ENCODE measurements at places on chromosomes 6 and 20.
A peak's percentile ranks its signal among the peaks of the same experiment; 100 is the strongest.

- no peak for DNase-seq
Observed at GRCh38 chr6:140382355-140382754, 1007.9 kb upstream of the CITED2 start.

GRCh38 chr20:36235892-36236785 is at the start of gene AAR2:
AAR2 (plus strand) TSS chr20:36236478; CDS start chr20:36239869, 3,391 bp downstream.
- peak; percentile 54 for DNase-seq

DNA sequence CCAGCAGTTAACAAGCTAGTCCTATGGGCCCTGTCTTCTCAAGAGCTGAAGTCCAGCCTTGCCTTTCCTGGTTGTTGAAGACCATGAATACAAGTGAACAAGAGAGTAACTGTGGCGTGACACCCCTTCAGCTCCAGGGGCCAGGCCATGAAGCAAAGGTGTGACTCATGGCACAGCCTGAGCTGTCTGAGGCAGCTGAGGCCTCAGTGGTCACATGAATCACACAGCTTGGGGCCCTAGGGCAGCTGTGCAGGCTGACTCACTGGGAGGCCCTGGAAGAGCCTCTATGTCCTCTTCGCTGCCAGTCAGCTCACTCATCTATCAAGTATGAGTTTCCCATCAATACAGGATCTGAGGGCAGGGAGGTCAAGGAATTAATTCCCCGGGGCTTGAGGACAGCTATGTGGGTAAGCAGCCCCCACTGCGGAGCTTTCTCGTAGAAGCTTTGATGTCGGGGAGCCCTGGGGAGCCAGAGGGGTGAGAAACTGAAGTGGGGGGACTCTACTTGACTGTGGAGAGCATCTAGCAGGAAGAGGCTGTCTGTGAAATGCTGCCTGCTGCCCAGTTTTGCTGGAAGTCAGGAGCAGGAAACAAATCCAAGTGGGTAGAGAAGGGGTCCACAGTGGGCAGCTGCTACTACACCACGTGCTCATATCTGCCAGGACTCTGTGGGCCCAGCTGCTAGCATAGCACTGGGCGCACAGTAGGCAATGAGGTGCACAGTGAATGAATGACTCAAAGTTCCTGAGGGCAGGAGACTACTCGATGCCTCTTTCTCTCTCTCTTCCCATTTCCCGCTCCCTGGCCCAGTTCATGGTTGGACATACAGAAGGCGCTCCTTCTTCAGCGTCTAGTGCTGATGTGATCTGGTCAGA is 13.7 kb upstream of the FAM83C start:
- DNase-seq: no peak

DNA sequence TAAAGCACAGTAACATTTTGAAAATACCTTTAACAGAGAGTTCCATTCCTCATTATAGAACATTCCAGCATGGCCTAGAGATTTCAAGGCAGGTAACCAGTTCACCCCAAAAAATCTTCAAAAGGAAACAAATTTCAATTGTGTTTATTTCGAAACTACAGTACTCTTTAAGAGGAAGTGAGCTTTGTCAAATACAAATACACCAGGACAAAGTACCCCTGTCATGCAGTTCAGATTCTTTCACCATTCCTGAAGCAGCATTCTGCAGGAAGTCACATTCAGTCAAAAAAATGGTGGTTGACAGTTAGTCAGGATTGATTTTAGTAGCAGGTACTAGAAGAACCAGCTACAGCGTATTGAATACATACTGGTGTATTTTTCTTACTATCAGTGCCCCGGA is 89.6 kb upstream of the RIN2 start:
- no peak for DNase-seq

DNA sequence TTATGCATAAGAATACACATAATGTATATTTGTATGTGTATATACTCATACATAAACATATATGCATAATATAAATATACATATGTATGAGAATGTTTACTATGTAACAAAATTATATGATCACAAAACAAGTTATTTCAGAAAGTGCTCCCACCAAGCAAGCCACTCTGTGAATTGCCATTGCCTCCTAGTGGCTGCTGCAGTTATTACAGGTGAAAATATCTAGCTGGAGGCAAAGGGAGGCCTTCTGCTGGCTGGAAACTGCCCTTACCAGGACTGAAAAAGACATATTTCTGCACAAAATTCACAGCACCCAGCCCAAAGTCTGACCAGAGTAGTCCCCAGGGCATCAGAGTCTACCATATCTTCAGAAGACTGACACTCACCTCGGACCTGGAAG is 14.4 kb upstream of the ADAM33 start:
- DNase-seq: no peak

GRCh38 chr20:22794200-22794599 is 209.8 kb upstream of the FOXA2 start:
- DNase-seq: no peak

- DNase-seq: peak; percentile 97
Observed at GRCh38 chr20:53915446-53916172, 154.8 kb downstream of the BCAS1 start.

- no peak for DNase-seq
Observed at GRCh38 chr20:20614391-20614790, 98.1 kb downstream of the RALGAPA2 start.

DNA sequence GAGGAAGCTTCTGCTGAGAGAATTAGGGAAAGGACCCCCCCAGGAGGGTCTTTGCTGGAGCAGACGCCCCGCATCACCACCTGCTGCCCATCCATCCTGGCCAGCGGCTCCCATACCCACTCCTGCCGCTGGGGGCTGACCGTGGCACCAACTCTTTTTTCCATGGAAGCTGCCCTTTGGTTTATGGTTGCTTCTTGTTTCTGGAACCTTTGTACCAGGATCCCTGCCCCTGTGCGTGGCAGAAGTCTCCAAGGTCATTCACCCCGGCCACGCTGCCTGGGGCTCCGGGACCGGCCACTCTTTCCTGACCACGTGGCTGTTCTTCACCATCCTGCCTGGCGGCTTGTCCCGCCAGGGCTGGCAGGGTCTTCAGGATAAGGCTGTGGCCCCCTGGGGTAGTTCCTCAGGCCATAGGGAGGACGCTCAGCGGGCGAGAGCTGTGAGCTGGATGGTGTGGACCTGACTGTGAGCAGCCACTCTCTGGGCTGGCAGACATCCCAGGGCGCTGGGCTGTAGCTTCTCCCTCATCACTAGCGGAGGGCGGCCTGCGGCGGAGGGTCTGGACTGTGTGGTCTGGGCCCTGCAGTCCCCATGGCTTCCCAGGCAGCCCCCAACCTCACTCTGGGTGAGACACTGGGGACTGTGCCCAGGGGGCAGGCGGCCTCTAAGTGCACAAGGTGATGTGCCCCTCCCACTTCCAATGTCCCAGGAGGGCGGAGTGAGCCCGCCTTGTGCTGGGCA is 22.8 kb upstream of the RBBP8NL start:
- DNase-seq: no peak

DNA sequence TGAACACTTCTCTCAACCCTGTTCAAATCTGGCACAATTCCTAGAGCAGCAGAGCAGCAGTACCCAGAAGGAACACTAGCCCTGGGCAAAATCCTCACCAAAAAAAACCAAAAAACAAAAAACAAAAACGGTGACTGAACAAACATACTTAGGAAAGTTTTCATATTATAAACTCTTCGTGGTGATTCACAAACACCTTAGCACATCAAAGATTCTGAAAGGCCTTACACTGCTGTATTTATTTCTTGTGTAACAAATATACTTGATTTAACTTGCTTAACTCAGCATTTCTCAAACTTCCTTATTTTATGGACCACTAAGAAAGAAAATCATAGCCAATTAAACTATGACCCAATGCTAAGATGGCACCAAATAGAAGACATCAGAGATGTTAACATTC is 57.8 kb upstream of the RREB1 start:
- no peak for DNase-seq

GRCh38 chr20:19889011-19889953 is 127.9 kb upstream of the NAA20 start:
- no peak for DNase-seq

GRCh38 chr20:48002517-48002970 is 217.3 kb upstream of the SULF2 start:
- DNase-seq: no peak

GRCh38 chr6:168441434-168442391 is 729 bp downstream of the SMOC2 start:
- DNase-seq: no peak

- no peak for DNase-seq
Observed at GRCh38 chr6:14058029-14058695, 59.4 kb upstream of the CD83 start.

DNA sequence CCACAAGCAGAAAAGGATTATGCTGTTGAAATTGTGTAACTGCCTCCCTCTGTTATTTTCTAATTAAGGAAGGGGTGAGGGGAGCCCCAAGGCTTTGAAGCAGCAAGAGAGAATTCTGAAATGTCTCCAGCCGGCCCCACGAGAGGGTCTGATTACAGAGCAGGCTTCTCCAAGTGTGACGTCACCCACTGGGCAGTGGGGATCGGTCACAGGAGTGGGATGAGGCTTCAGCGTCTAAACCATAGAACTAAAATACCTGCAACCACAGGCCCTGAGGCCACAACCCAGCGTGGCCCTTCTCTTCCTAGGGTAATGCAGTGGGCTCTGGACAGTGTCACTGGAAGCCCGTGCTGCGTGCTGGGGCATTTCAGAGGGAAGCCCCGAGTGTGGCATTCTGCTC is 38.6 kb upstream of the APCDD1L start:
- DNase-seq: no peak

Data from stimulated activated CD8-positive, alpha-beta memory T cell treated with anti-CD3 and anti-CD28 coated beads, Interleukin-7, amount 100 ng/mL, for 1 hour (primary cell).